ENCODE measurements at places on chromosomes 13 and 19.
A peak's percentile ranks its signal among the peaks of the same experiment; 100 is the strongest.

DNA sequence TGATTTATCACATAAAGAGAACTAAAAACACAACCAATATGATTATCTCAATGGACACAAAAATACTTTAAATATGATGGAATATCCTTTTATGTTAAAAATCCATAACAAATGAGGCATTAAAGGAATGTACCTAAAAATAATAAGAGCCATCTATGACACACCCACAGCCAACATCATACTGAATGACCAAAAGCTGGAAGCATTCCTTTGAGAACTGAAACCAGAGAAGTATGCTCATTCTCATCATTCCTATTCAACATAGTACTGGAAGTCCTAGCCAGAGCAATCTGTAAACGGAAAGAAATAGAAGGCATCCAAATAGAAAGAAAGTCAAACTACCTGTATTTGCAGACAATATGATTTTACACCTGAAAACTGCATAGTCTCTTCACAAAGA is 671.0 kb downstream of the SLITRK1 start:
- H3K36me3 ChIP-seq = no peaks in the 10 kb centered on the region
- H3K4me1 ChIP-seq = peaks cover 8% of the 10 kb centered on the region
- H3K4me3 ChIP-seq = no peak overlapping the region
- no peak for DNase-seq

DNA sequence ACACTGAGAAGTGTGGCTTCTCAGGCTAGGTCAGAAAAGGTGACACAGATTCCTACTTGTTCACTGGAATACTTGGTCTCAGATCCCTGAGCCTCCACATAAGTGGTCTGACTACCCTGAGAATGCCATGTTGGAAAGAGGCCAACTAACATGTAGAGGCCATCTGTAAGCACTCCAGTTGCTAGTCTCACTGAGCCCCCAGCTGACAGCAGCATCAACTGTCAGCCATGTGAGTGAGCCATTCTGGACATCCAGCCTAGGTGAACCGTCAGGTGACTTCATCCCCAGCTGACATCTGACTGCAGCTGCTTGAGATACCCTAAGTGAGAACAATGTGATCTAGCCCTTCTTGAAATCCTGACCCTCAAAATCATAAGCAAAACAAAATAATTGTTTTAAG is 18.1 kb upstream of the ARL11 start:
- no peaks in the 10 kb centered on the region for H3K4me1 ChIP-seq
- no peaks in the 10 kb centered on the region for H3K27me3 ChIP-seq
- H3K36me3 ChIP-seq = no peaks in the 10 kb centered on the region
- DNase-seq = no peak

- no peaks in the 10 kb centered on the region for H3K27me3 ChIP-seq
- peaks cover 6% of the 10 kb centered on the region for H3K4me1 ChIP-seq
- H3K4me3 ChIP-seq = no peak overlapping the region
Observed at GRCh38 chr19:7883796-7884570, 4.3 kb upstream of the LRRC8E start.

DNA sequence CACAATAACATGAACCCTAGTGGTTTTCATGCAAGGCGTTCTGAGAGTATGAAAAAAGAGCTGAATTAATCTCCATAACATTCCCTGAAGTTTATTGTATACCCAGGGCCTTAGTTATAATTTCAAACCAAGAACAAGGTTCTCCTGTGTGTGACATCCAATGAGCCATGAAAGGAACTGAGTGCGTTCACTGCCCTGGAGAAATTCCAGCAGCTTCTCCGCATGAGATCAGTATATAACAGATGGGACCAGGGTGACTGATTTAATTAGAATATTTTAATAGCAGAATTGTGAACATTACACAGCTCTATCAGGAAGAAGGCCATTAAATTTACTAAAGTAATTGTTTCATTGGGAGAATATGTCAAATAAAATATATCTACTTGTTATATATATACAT is 1190.5 kb upstream of the SLC10A2 start:
- no peak overlapping the region for H3K27ac ChIP-seq
- no peak overlapping the region for H3K4me3 ChIP-seq
- H3K4me1 ChIP-seq = no peaks in the 10 kb centered on the region
- H3K36me3 ChIP-seq = no peaks in the 10 kb centered on the region
- H3K27me3 ChIP-seq = no peaks in the 10 kb centered on the region

DNA sequence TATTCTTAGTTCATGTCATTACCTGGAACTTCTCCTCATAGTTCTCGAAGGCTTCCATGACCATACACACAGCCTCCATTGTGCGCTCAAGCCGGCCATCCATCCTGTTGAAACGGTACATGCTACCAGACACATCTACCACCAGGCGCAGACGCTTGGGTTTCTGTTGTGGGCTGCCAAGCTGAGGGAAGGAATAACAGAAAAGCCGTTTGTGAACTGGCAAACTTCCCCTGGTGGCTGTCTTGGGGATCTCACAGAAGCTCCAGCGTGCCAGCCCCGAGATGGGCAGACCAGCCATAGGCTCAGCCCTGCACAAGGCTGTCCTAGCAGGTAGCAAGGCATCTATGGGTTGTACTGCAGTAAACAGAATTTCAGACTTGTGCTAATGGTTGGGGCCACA is 130.1 kb downstream of the RGCC start:
- H3K27me3 ChIP-seq = no peaks in the 10 kb centered on the region
- peak overlapping the region; percentile 96 for H3K27ac ChIP-seq
- DNase-seq = no peak

DNA sequence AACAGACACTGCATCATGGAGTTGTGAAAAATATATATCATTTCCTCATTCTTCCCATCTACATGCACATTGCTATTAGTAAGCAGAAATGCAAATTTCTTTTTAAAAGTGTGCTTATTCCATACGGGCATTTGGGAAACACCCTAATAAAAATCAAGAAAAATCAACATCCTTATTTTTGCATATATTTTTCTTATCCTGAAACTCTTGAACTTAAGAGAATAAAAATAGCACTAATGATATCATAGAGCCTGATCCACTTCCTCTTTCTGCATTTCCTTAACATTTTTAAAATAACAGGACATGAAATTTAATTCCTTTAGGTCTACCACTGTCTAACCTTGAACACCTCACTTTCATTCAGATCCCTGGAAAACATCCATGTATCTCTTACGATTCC is 123.3 kb downstream of the VWA8 start:
- no peak for DNase-seq
- H3K27ac ChIP-seq = no peak overlapping the region
- H3K4me3 ChIP-seq = no peak overlapping the region
- no peaks in the 10 kb centered on the region for H3K27me3 ChIP-seq

- H3K27ac ChIP-seq = no peak overlapping the region
- H3K4me1 ChIP-seq = peaks cover 20% of the 10 kb centered on the region
- H3K36me3 ChIP-seq = peaks cover 17% of the 10 kb centered on the region
- H3K4me3 ChIP-seq = no peak overlapping the region
- DNase-seq = no peak
Observed at GRCh38 chr19:47631681-47632446, 22.9 kb downstream of the BICRA start.

- peak; percentile 35 for DNase-seq
- no peaks in the 10 kb centered on the region for H3K4me1 ChIP-seq
- H3K27me3 ChIP-seq = no peaks in the 10 kb centered on the region
- H3K27ac ChIP-seq = peak overlapping the region; percentile 91
- H3K36me3 ChIP-seq = peaks cover 26% of the 10 kb centered on the region
- H3K4me3 ChIP-seq = peak overlapping the region; percentile 92
Observed at GRCh38 chr13:110716247-110716515, 2.7 kb downstream of the ING1 start.

GRCh38 chr19:16571822-16572331 is 338 bp downstream of the SLC35E1 start:
- no peak for DNase-seq
- H3K36me3 ChIP-seq = peaks cover 64% of the 10 kb centered on the region
- H3K4me3 ChIP-seq = peak overlapping the region; percentile 99
- H3K27me3 ChIP-seq = no peaks in the 10 kb centered on the region
- peak overlapping the region; percentile 99 for H3K27ac ChIP-seq

DNA sequence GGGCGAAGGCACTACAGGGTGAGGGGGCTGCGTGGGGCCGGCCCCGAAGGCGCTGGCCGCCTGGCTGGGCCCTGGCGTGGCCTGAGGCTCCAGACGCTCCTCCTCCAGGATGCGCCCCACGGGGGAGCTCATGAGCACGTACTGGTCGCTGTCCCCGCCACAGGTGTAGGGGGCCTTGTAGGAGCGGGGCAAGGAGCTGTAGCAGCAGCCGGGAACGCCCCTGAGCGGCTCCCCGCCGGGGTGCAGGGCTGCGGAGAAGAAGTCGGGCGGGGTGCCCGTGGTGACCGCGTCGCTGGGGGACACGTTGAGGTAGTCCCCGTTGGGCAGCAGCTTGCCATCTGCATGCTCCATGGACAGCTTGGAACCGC is 3.0 kb downstream of the IRS2 start:
- H3K36me3 ChIP-seq = peaks cover 68% of the 10 kb centered on the region
- H3K4me3 ChIP-seq = peak overlapping the region; percentile 84
- no peak overlapping the region for H3K27ac ChIP-seq

GRCh38 chr19:24074720-24075454 is 12.1 kb upstream of the ZNF254 start:
- H3K4me3 ChIP-seq = no peak overlapping the region
- H3K27ac ChIP-seq = peak overlapping the region; percentile 61
- H3K36me3 ChIP-seq = peaks cover 11% of the 10 kb centered on the region
- peaks cover 18% of the 10 kb centered on the region for H3K4me1 ChIP-seq
- DNase-seq = peak; percentile 93

- H3K36me3 ChIP-seq = no peaks in the 10 kb centered on the region
- H3K4me3 ChIP-seq = peak overlapping the region; percentile 7
- peak; percentile 30 for DNase-seq
- H3K4me1 ChIP-seq = peaks cover 9% of the 10 kb centered on the region
- H3K27ac ChIP-seq = no peak overlapping the region
Observed at GRCh38 chr13:94061301-94061700, 418.2 kb downstream of the DCT start.

GRCh38 chr19:41993612-41994483 is at the start of gene ATP1A3:
TSS of gene ATP1A3 (minus strand) at chr19:41994230. CDS start at chr19:41994076, 154 bp downstream.
- no peak for DNase-seq
- H3K27ac ChIP-seq = no peak within 1 kb of the TSS
- H3K4me3 ChIP-seq = no peak within 1 kb of the TSS
- H3K4me1 ChIP-seq = no peaks in the 10 kb centered on the region

DNA sequence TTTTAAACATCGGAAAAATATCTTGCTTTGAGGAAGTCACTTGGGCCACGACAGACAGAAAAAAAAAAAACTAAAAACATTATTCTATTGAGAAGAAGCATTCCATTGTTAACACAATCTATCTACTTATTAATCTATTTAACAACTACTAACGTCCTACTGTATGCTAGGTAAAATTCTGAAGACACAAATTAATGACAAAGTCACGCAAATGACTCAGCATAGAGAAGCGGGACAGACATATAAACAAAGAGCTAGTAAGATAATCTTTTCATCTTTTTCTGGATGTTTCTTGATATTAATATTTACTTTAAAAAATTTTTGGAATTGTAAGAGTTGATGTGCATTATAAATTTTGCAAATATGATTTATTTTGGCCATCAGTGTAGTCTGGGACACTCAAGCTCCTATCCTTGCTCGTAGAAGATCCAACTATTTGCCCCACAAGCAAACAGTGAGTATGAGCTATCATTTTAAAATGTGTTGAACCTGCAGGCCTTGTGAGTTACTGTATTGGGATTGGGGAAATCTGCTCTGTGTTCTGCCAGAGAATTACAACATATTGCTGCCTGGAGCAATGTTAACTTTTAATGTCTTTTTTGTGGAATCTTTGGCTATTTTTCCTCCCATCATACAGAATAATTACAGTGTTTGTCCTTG is 109.1 kb downstream of the PCDH9 start:
- peak overlapping the region; percentile 18 for H3K4me3 ChIP-seq
- DNase-seq = peak; percentile 75
- peaks cover 37% of the 10 kb centered on the region for H3K4me1 ChIP-seq

DNA sequence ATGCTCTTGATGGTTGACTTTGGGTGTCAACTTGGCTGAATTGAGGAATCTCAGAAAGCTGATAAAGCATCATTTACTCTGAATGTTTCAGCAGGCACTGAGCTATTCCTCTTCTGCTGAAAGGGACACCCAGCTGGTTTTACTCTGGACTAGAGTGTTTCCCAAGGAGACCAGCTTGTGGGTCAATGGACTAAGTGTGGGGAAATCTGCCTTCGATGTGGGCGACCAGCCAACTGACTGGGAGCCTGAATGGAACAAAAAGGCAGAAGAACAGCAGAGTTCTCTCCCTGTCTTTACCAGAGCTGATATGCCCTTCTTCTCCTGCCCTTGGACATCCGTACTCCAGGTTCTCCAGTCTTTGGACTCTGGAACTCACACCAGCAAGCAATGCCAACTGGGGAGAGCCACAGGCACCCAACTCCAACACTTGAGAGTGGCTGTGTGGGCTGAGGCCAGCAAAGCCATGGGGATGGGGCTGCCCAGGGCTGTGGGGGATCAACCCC is 32.2 kb downstream of the MRPL57 start:
- no peaks in the 10 kb centered on the region for H3K36me3 ChIP-seq
- DNase-seq = no peak
- H3K4me1 ChIP-seq = no peaks in the 10 kb centered on the region
- peaks cover 29% of the 10 kb centered on the region for H3K27me3 ChIP-seq
- H3K27ac ChIP-seq = no peak overlapping the region
- H3K4me3 ChIP-seq = no peak overlapping the region

DNA sequence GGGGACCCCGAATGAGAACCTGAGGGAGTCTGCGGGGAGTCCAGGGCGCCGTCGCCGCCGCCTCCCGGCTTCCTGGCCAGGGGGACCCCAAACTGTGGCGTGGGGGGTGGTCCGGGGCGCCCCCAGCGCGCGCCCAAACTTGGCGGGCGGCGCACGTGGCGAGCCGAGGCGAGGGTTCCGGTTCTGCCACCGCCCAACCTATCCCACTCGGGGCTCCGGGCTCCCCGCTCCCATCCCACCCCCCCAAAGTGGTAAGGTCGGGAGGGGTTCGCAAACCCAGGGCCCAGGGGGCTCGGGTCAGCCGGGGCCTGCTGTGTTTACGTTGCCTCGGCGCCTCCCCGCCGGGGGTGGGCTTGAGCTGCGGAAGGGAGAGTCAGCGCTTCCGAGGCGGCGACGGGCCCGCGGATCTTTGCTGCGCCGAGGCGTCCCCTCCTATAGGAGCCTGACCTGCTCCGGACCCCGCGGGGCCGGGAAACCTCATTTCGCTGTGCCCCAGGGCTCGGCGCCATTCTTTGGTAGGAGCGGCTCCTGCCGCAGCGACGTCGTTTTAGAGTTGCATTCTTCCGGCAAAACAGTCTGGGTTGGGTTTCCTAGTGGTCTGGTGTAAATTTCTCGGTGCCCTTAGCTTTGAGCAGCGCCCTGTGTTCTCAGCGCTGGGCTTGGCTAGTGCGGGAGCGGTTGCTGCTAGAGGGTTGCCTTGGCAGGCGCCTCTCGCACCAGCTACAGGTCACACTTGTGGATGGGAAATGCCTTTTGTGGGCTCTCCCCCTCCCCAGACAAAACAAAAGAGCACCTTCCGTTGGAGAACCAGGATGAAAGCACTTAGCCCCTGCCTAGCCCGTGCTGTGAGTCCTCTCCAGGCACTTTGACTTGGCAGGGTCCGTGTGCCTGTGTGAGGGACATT is 1.2 kb downstream of the DAZAP1 start:
- H3K36me3 ChIP-seq = peaks cover 22% of the 10 kb centered on the region
- peak; percentile 35 for DNase-seq
- H3K4me3 ChIP-seq = peak overlapping the region; percentile 88
- H3K27me3 ChIP-seq = no peaks in the 10 kb centered on the region

DNA sequence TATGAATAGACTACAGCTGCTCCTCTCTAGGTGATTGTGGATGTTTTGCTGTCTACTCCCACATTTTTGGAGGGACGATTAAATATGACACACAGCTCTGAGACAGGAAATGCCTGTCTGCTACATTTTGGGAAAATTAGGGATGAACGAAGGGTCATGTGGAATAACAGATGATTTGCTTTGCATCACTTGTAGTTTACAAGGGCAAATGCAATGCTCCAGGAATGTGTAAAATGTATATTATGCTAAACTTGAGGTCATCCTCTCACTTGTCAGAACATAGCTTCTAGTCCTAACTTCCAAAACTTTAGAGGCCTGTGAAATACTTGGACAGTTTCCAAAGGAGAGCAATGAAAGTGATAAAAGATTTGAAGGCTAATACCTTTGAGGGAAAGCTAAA is 284.2 kb upstream of the DACH1 start:
- peaks cover 19% of the 10 kb centered on the region for H3K4me1 ChIP-seq
- H3K27ac ChIP-seq = peak overlapping the region; percentile 43
- H3K27me3 ChIP-seq = no peaks in the 10 kb centered on the region
- H3K4me3 ChIP-seq = no peak overlapping the region

Measured in MCF 10A (cell line).